Left hindlimb (tissue), 1 donor: ENCODE measurements at places on chromosomes 6 and 20.

- peak; percentile 69 for DNase-seq
These were observed 36.1 kb upstream of the THBS2 start for GRCh38 chr6:169289619-169290339.

GRCh38 chr6:109397020-109397419, 14.8 kb upstream of the CD164 start:
- no peak for DNase-seq

DNA sequence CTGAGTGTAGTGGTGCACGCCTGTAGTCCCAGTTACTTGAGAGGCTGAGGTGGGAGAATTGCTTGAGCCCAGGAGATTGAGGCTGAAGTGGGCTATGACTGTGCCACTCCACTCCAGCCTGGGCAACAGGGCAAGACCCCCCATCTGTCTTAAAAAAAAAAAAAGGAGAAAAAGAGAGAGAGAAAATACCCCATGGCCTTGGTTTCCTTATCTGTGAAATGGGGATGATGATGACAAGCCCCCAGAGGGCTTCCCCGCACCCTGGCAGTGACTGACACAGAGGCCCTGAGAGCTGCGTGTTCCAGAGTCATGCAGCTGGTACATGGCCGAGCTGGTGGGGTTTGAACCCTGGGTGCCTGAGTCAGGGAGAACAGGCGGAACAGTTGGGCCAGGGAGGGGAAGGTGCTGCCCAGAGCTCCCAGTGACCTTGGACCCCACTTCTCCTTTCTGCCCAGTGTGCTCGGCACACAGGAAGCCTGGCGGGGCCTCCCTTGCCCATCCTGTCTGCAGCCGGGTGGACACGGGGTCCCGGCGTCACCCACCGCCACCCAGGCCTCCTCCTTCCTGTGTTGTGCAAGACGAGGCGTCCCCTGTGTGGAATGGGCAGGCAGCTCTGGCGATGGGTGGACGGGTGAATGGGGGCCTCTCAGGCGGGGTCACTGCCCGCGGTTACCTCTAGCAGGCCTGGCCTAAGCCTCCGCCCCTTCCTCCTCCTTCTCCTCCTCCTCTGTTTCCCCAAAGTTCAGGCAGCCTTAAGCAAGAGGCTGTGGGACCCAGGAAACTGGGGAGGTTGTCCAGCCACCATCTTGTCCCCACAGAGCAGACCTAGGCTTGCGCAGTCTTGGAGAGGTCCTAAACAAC, 84.2 kb downstream of the CEBPB start:
- no peak for DNase-seq

DNA sequence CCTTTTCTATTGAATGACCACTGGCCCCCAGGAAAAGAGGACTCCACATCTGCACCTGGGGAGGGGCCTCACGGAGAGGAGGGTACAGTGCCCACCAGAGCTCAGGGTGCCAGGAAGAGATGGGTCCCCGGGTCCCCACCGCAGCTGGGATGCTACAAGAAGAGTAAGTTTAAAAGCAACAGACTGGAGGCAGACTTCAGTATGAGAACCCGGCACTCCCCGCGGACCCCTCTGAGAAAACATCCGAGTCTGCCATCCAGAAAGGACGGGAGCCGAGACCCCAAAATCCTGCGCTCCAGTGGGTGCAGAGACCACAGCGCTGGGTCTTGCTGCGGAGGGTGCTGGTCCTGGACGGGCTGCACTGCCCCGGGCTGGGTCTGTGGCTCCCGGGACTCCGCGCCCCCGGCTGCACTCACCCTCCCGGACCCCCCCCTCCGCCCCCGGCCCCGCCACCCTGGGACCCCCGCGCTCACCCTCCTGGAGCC, 350 bp downstream of the HELZ2 start:
- DNase-seq, result no peak

GRCh38 chr20:49315580-49315979, 37.7 kb upstream of the ZNFX1 start:
- no peak for DNase-seq

GRCh38 chr6:7442467-7442866, 52.9 kb downstream of the RIOK1 start:
- no peak for DNase-seq

- DNase-seq, result no peak
These were observed 75.4 kb upstream of the LAMA2 start for GRCh38 chr6:128807577-128807976.

DNA sequence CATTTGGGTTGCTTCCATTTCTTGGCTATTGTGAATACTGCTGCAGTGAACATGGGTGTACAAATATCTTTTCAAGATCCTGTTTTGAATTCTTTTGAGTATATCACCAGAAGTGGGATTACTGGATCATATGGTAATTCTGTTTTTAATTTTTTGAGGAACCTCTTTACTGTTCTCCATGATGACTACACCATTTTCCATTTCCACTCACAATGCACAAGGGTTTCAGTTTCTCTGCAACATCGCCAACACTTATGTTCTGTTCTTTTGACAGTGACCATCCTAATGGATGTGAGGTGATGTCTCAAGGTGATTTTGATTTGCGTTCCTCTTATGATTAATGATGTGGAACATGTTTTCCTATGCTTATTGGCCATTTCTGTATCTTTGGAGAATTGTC, 214.4 kb upstream of the ZFP64 start:
- DNase-seq, result no peak

- no peak for DNase-seq
These were observed 25.4 kb upstream of the FOXF2 start for GRCh38 chr6:1363729-1364572.

DNA sequence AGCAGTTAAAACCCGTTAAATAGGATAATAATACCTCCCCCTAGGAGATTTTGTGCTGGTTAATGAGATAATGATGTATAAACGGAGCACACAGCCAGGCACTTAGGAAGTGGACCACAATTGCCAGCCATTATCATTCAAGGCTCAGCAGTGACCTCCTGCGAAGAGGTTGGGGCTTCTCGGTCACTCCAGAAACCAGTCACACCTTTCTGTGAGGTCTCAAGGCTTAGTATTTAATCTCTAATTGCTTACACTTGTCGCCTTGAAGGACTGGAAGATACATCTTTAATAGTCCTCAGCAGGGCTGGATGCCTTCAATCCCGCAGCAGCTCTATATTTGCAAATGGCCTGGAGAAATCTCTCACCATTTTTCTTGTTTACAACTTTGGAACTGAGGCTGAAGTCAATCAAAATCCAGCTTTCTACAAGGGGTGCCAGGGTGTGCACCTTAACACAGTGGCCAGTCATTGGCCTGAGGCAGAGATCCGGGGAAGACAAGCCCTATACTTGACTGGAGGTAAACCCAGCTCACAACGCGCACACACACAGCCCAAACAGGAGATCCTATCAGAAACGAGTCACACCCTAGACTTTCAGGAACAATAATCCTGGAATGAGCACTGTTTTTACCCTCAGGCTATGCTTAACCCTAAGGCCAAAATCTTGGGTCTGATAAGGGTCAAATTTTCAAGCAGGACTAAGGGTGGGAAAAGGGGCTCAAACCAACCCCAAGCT, 1.2 kb downstream of the POU5F1 start:
- DNase-seq, result no peak
